ENCODE measurements at places on chromosomes 4 and X.

DNA sequence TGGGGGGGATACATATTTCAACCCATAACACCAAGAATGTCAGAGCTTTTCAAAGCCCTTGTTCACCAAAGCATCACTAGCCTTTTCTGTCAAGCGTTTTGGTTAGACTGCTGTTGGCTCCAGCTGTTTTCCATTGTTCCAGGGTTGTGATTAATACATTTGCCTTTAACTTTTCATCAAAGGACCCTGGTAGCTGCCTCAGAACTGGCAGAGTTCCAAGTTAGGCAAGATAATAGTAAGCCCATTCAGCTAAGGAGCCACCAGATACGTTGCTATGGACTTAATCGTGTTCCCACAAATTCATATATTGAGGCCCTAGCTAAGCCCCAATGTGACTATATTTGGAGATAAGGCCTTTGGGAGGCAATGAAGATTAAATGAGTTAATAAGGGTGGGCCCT, 37.1 kb downstream of the ENOPH1 start:
- no peak for DNase-seq

- DNase-seq = no peak
Observed at GRCh38 chrX:153307276-153308178, 14.0 kb downstream of the PNMA6F start.

DNA sequence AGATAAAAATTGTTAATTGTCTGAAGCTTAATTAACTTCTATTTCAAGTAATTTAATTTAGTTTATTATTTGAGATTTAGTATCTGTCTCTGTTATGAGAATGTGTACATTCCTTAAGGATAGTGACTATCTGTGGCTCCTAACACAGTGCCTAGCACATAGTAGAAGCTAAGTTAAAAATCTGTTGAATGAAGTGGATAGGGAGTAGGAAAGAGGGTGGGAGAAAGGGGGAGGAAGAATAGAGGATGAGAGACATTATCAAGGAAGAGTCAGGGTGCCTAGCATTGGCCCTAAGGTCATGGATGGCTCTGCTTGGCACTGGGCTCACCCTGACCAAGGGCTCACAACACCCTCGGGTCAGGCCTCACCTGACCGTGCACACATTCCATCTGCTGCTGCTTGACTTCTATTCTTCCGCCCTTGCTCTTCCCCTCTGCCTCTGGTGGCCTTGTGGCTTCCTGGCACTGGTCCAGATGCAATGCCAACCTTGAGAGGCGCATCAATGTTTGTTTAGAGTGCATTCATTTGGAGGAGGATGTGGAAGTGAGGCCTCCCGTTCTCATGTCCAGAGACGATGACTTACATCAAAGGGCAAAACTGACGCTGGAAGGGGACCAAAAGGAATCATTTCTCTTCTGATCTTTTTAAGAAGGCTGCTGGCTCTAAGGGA, 42.3 kb downstream of the TRIM2 start:
- peak; percentile 55 for DNase-seq

GRCh38 chrX:69029771-69030170, 135.5 kb downstream of the PJA1 start:
- DNase-seq = no peak

- no peak for DNase-seq
Observed at GRCh38 chr4:139901531-139902320, 236.1 kb downstream of the MGST2 start.

Data from NCI-H510A (cell line).